ENCODE measurements at places on chromosomes 6 and 20.

GRCh38 chr6:148249679-148250375, 92.8 kb upstream of the SASH1 start:
- no peak for DNase-seq

DNA sequence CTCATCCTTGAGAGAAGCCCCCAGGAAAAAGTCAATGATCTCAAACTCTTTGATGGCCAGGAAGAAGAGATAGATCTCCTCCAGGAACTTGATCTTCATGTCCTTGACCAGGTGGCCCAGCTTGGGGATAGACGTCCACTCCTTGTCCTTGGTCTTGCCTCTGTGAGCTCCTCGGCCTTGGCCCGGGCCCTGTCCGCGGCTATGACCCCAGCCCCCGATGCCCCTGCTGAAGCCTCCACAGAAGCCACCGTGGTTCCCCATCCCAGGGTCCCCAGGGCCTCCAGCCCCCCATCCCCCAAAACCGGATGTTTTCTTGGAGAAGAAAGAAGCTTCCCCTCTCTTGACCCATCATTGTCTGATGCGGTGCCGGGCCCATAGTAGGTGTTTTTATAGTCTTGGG, 195.1 kb downstream of the ZMYND8 start:
- no peak for DNase-seq

DNA sequence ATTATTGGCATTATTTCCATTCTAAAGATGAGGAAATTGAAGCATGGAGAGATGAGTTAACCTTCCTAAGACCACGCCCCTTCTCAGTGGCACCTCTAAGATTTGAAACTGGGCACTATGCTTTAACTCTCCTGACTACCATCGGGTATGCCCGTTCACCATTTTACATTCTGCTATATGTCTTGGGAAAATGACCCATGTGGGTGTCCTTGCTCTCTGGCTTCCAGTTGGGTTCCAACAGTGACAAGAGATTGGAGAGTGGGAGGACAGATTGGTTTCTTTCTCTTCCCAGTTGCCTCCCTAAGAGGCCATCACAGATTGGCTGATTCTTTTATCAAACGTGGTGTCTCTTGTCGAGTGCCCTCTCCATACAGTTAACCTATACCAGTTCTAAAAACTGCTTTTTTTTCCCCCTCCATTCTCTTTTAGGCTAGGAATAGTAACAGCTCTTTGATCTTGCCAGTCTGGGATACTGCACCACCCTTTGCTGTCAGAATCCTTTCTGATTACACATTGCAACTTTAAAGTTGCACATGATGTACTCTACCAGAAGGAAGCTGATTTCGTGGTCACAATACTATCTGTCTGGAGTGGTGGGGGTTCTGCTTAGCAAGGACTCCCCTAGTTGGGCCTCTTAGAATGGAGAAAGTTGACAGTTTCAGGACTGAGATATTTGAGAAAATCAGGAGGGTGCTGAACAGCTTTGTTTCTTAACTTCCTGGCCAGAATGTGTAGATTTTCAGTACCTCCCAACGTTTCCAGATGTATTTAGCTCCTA, 88.0 kb upstream of the ELOVL5 start:
- no peak for DNase-seq

- no peak for DNase-seq
These were observed 71.2 kb downstream of the FYN start for GRCh38 chr6:111802015-111802414.

DNA sequence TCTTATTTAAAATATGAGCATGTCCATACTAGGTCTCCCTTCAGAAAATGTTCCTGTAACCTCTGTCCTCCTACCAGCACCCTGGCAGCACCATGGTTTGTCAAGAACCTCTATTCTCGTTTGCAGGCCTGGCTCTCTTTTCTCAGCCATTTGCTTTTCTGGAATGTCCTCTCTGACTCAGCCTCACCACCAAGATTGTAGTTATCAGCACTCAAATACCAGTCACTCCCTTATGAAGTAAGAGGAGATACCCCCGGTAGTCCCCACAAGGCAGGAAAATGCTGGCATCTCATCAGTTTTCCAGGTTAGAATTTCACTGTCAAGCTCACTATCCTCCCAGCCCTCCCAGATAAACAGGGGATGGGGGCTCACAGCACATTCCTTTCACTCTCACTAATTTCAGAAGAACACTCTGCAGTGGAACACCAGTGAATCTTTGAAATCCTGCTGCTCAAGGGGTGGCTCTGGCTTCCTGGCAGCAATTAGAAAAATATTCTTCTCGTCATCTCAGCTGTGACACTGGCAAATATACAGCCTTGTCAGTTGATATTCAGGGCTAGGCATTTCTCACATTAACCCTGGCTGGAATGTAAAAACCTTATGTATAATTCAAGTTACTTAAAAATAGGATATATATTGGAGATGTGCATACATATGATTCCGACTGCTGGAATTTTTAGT, 129.2 kb downstream of the TBX18 start:
- no peak for DNase-seq
